ENCODE measurements at places on chromosomes 1 and 21.
A peak's percentile ranks its signal among the peaks of the same experiment; 100 is the strongest.

- DNase-seq, result no peak
Measured at GRCh38 chr1:88877382-88877825, 14.0 kb downstream of the GTF2B start.

DNA sequence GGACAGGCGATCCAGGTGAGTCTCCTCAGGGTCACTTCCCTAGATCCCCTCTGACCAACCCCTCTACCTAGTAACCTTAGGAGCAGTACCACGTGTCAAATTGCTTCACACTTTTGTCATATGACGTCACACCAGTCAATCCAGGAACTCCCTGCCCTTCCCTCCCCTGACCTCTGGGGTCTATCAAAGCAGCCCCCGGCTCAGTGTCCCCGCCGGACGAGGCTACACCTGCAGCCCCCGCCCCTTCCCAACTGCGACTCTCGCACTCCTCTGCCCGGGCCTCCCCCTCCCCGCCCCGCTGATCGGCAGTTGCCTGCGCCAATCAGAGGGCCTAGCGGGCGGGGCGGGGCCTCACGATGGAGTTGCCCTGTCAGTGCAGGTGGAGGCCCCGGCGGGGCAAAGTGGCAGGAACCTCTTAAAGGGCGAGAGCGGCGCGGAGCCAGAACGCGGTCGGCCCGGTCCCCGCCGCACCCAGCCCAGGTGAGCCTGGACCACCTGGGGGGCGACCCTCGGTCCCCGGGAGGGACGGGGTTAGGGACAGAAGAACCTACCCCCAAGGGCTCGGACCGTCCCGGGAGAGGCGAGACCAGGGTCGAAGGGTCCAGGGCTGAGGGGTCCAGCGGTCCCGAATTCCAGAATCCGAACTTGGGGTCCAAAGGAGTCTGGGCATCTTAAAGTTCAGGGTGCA, 27.5 kb upstream of the EPB41 start:
- DNase-seq, result peak; percentile 89

DNA sequence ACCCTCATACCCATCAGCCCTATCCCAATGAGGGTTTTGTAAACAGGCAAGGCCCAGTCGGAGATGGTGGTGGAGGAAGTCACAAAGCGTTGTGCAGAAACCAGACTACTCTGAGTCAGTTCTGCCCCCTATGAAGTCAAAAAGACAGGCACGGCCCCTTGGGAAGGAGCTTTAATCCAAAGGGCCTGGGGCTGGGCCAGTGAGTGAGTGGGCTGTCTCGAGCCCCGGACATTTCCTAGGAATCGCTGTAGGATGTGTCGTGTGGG, 442 bp upstream of the AHCYL1 start:
- peak; percentile 61 for DNase-seq

GRCh38 chr1:179774000-179774399, 30.9 kb downstream of the FAM163A start:
- DNase-seq, result no peak

GRCh38 chr1:33180911-33181890, 642 bp downstream of the TRIM62 start:
- DNase-seq, result peak; percentile 66

GRCh38 chr1:53662169-53662568, 76.8 kb downstream of the GLIS1 start:
- DNase-seq, result no peak

DNA sequence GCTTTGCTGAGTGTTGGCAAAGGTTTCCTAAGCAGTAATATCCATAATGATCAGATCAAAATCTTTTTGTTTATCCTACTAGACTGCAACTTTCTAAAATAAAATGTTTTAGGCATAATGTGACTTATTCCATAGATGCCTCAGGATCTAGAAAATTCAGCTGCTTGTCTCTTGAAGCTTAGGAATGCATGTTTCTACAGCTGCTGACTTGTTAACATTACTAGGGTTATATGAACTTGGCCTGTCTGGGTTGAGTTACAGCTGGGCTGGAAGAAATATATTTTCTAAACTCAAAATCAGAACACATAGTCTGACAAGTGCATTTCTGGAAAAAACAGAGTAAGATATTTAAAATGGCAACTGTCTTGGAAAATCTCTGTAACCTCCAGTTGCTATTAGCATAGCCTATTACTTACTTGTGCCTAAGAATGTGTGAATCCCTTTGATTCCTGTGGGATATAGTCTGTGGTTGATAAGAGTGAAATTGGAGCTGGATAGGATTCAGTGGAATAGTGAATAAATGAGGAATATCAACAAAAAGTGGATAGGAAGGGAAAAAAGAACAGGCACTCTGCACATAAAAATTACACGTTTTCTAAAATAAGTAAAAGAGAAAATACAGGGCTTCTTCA, 61.2 kb downstream of the RGS4 start:
- no peak for DNase-seq

DNA sequence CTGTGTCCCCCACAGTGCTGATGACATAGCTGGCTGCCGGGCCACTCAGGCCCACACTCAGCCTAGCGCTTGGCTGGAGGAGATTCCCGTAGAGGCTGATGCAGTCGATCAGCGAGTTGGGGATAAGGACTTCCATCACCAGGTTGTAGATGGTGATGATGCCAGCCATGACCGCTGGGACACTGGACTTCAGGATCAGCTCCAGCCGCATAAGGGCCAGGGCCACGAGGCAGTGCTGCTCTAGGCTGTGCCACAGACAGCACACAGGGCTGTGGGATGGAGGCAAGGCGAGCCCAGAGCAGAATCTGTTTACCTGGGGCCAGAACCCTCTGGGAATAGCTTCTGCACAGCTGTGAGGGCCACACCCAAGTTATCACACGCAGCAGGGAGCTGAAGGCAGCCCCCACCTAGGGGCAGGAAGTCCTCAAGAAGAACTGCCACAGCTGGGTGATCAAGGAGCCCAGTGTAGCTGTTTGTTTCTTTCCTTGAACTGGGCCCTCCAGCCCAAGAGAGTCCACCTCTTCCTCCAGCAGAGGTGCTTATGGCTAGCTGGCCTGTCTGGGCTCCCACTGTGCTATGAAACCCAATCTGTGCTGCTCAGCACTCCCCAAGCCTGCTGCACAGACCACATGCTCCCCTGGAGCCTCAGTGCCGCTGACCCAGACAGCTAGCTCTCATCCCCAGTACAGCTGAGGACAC, 6.2 kb downstream of the SLC2A1 start:
- no peak for DNase-seq

DNA sequence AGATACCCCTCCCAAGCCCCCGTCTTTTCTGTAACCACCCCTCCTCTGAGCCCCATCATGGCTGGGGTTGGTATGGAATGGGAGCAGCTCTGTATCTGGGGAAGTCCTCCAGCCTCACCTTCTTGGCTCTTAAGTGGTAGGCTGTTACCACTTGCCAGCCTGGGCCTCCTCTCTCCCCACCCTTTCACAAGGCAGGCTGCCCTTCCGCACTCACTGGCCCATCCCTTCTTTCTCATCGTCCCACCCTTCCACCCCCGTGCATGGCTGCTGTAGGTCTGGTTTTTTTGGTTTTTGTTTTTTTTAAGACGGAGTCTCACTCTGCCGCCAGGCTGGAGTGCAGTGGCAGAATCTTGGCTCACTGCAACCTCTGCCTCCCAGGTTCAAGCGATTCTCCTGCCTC, 5.2 kb downstream of the CYB561D1 start:
- no peak for DNase-seq
